Uterus (tissue), 4 donors: ENCODE measurements at places on chromosomes 7 and 10.

DNA sequence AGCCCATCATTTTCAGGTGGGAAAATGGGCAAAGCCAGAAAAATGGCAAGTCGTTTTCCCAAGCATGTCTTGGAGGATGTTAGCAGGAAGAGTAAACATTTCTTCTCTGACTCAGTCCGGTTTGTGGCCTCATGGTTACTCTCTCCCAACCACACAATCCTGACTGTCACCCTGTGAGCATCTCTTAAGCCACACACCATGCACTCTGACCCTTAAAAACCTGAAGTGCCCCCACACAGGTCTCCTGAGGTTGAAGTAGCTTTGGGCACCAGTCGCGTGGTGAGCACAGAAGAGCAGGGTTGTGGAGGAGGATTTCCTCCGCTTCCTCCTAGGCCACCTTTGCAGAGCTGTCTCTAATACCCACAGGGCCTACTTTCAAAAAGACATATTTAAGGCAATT lies 387.3 kb upstream of the NPVF start:
- no peak for DNase-seq

- DNase-seq: no peak
These were observed 103.5 kb upstream of the FAM3C start for GRCh38 chr7:121499624-121500023.

DNA sequence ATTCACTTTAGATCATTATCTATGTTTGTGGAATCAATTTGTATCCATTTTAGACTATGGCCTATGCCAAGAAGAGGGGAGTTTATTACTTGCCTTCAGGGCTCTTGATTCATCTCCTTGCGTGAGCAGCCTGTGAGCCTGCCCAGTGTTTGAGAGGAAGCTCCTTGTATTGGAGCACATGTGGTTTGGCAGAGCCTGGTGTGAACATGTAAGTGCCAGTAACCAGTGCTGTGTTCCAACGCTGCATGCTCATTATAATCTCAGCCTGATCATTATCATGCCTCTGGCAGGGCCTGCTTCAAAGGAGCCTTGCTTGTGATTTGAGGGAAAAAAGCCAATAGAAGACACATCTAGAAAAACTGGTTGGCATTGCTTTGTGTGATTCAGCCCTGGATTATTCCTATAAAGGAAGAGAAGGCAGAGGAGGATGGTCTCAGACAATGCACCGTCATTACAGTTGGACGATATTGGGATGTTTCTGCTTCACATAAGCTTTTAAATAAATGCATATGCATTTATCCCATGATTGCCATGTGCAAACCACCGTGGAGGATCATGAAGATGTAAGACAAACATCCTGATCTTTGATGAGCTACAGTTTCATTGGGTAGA lies 203.4 kb upstream of the AHR start:
- no peak for DNase-seq

- DNase-seq: no peak
These were observed 2.1 kb upstream of the ADAM8 start for GRCh38 chr10:133278577-133279265.
